ENCODE measurements at places on chromosomes 1 and 21.
A peak's percentile ranks its signal among the peaks of the same experiment; 100 is the strongest.

DNA sequence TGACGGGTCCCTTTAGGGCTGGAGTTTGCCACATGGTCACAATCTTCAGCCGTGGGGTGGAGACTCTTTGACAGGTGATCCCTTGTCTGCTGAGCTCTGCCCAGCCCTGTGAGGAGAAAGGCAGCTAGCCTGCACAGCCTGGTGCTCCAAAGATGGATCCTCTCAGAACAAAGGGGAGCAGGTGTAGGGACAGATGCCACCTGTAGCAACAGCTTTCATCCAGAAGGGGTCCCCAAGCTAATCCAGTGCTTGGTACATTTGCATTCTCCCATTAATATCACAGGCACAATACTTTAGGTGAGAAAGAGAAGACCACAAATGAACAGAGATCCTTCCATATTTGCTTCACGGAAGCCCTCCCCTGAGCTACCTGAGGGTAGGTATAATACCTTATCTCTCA, 93.2 kb downstream of the CCDC185 start:
- peak; percentile 49 for DNase-seq

- DNase-seq = no peak
Observed at GRCh38 chr1:185017966-185018365, 27.4 kb upstream of the RNF2 start.

- no peak for DNase-seq
Observed at GRCh38 chr21:41835711-41836154, 43.4 kb downstream of the PRDM15 start.

DNA sequence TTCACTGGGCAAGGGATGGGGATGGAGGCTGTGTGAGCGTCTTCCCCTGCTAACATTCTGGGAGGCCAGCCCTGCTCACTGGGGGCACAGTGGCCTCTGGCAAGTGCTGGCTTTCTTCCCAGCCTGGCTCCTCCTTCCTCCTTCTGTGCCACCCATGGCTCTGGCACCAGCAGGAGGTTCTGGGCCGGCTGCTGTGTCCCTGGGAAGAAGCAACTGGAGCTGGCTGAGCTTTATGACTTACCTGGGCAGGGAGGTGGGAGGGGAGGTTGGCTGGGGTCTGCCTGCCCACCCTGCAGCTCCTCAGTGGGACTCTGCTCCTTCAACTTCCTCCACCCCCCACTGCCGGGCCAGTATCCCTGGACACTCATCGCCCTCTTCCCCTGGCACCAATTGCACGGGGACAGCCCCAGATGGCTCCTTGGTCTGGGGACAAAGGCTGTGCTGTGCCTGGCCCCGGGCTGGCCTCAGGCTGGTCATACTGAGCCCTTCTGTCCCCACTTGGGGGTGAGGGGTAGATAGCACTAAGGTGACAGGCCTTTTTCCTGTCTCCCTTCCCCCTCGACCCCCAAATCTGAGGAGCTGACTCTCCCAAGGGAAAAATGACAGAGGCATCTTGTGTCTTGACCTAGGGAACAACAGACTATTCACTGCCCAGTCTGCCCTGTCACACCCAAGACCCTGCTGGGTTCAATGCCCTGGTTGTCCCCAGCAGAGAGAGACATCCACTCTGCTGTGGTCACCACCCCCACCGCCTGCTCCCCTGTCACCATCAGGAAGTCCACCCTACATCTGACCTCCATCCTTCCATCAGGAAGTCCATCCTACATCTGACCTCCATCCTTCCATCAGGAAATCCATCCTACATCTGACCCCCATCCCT, 14.4 kb downstream of the CDK18 start:
- DNase-seq = peak; percentile 32

DNA sequence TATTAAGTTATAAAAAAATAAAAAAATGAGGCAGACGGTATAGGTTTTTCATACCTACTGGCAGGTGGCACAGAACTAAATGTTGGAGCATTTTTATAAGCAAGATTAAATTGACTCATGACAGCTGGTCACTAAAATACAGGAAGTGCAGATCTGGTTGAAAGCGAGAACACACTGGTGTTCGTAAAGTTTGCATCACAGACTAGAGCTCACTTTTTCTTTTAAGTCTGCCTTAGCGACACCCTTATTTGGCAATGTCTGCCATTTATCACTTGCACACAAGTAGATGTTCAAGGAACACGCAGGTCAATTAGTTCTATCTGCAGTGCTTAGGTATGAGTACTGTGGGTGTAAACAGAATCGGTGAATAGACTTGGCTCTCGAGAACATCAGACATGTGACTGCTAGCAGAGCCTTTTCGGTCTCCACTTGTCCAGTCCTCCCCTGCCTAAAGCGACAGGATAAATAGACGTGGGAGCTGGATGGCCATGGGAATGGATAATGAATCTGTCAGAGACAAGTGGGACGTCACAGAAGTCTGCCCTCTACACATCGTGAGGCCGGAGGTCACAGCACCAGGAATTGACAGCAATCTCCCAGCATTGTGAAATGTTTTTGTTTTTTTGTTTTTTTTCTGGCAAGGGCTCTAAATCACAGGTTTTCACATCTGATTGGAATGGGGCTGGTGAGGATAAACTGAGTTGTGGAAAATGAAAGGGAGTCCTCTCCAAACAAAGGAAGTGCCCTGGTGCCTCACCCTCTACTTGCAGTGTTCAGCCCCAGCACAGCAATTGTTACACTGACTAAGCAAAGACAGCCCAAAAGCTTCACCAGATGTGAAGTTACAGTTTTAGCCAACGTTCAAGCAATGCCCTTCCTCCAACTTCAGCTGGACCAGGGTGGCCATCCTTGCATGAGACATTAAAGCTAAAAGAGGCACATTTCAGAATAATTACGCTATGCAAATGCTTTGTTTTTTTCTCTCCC, 248.9 kb downstream of the NTNG1 start:
- DNase-seq = no peak

DNA sequence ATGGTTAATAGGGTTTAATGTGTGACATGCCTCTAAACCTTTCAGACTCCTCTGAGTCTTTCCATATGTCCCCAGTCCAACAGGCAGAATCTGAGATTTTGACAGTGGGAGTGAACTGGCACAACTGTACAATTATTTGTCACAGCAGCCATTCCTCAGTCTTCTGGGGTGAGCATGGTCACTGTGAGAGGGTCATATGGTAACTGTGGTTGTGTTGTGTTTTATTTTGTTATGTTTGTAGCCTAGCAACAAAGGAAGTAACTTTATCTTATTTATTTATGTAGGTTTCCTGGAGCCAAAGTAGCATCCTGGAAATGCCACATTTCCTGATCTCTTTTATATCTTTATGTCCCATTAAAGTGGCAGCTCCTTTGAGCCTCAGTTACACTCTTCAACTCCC, 1067.9 kb downstream of the TTLL7 start:
- DNase-seq = no peak

DNA sequence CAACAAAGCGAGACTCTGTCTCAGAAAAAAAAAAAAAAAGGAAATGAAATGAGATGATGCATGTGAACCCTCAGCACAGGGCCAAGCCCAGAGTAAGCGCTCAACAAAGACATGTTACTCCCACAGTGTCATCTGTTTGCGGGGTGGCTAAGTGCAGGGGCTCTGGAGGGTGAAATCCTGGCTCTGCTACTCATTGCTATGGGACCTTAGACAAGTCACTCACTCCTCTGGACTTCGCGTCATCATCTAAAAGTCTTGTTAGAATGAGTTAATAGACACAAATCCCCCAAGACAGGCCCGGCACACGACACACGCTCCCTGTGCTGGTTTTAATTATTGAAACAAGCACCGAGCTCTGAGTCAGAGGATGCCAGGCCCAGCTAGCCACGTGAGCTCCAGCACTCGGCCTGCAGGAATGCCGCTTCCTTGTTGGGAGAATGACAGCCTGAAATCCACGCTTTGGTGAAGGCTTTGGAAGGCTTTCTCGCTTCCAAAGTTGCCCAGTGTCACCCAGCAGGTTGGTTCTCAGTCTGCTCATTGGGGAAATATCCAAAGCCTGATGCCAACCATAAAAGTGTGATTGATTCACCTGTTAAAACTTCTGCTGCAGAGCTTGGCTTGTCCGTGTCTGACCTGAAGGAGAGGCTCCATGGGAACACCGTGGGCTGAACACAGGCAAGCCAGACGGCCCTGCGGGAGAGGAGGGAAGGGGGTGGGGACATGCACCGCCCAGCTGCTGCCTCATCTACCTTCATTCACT, 36.7 kb upstream of the TARDBP start:
- no peak for DNase-seq

DNA sequence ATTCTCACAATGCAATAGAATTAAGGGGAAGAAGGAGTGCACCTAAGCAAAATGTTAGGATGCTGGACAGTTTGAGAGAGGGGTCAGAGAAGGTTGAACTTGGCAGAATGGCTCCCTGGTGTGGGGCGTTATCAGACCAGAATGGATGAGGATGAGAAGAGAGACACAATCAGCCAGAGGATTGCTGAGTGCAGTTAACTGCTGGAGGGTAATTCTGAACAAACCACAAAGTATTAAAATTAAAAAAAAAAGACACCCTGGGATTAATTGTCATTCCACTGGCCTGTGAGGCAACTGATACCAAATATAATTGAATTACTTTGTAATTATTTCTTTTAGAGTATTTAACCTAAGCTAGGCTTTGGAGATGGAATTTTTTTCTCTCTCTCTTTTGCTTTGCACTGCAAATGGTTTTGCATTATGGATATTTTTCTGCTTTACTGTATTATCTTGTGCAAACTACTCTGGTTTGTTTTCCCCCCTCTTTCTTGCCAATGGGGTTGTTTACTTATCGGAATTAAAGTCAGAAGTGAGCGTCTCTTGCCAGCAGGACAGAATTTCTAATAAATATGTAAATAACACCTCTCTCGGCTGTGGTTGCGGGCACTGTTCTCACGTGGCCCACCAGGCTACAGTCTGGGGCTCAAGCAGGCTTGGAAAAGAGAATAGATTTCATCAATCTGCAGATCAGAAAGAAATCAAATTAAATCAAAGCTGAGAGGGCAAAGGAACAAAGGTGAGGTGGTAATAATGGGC, 572.9 kb upstream of the CAMK1G start:
- no peak for DNase-seq

- no peak for DNase-seq
Observed at GRCh38 chr1:179031855-179032513, 6.3 kb downstream of the FAM20B start.

- no peak for DNase-seq
Observed at GRCh38 chr1:10211805-10212410, 1.5 kb downstream of the KIF1B start.

DNA sequence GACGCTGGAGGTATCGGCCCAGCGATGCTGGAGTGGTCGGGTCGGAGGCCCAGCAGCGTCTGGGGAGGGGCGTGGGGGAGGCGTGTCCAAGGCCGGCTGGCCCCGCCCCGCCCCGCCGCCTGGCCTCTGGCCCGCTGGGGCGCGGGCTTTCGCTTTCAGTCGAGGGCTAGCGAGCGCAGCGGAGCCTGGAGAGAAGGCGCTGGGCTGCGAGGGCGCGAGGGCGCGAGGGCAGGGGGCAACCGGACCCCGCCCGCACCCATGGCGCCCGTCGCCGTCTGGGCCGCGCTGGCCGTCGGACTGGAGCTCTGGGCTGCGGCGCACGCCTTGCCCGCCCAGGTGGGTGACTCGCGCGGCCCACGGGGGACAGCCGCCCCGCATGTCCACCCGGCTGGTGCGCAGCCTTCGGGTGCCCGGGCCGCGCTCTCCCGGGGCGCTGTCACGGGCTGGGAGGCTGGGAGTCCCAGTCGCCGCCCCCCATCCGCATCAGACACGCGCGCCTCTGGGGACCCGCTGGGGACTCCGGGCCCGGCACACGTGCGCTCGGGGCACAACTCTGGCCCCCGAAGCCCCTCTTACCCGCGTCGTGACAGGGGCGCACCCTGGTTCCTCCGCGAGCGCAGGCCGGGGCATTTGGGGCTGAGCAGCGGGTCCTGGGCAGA, at the start of gene TNFRSF1B:
Gene TNFRSF1B (plus strand): TSS at position 158 of the 659 bp plus-strand sequence. CDS start 101 bp downstream, at position 259.
- no peak for DNase-seq

DNA sequence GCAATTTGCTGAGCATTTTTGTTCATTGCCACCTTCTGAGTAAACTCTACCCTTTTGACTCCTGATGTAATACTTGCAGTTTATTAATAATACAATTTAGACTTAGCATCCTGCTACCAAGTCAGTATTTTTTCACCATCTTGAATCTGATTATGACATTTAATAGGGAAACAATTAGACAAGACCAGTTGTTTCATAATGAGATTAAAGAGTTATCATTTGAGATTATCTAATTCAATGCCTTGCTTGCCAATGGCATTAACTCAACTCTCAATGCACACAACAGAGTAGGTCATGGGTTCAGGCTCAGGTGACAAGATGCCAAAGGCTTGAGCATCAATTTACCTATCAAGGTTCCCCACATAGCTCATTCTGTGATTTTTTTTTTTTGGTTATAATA, 488.4 kb downstream of the DISC1 start:
- DNase-seq = no peak

- DNase-seq = no peak
Observed at GRCh38 chr1:174230399-174230798, 71.1 kb downstream of the RABGAP1L start.

DNA sequence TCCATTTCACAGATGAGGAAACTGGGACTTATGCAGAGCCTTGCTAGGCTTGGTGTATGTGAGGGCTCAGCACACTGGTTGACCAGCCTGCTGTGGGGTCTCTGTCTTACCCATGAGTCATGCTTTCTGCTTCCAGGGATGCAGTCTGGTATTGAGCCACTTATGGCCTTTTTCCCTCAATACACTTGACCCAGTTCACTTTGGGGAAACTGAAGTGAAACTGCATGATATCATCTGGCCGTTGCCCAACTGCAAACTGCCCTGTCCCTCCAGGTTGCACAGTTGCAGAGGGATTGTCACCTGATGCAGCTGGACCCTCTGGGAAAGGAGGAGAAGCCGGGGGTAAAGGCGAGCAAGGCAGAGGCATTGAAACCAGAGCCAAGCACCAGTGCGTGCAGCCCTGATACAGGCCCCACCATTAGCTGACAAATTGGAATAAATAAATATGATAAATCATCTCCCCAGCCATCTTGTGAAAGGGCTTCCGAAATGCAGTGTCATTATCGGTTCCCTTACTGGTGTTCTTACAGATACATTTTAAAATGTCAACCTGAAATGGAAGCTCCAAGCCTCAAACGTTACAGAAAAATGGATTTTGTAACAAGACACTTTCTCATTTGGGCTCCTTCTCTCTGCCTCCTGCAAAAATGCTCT, 39.3 kb upstream of the DUSP10 start:
- no peak for DNase-seq

DNA sequence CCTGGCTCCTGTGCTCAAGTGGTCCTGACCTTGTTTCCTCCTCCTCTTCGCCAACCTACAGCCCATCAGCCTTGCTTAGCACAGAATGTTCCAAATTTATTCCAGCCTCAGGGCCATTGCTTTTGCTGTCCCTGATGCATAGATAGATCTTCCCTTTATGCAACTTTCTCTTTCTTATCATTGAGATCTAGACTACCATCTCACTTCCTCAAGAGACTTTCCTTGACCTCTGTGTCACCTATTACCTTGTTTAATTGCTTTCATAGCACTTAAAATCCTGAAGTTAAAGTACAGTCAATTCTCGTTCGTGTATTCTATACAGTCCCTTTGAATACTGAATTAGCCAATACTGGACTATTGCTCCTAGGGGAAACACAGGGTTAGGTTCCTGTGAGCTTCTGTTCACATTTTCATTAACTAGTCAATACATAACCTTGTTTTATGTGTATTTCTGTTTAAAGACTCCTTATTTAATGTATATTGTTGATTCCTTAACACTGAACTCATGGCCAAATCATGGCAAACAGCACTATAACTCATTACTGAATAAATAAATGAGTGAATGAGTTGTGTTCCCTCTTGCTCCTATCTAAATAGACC, 26.2 kb upstream of the MCOLN3 start:
- no peak for DNase-seq
